ENCODE measurements at places on chromosomes 6 and 20.
A peak's percentile ranks its signal among the peaks of the same experiment; 100 is the strongest.

DNA sequence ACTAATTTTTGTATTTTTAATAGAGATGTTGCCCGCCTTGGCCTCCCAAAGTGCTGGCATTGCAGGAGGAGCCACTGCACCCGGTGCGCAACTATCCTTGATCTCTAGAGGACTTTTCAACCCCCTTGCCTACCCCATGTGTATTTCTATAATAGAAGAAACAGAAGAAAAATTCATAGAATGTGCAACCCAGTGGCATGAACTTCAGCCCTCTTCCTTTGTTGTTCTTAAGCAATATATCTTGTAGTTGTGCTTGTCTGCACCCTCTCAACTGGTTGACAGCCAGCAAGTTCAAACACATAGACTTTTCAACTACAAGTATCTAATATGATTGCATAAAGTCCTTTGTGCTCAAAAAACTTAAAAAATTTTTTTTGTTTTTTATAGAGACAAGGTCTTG, 72.3 kb upstream of the NCOA3 start:
- no peak for DNase-seq

DNA sequence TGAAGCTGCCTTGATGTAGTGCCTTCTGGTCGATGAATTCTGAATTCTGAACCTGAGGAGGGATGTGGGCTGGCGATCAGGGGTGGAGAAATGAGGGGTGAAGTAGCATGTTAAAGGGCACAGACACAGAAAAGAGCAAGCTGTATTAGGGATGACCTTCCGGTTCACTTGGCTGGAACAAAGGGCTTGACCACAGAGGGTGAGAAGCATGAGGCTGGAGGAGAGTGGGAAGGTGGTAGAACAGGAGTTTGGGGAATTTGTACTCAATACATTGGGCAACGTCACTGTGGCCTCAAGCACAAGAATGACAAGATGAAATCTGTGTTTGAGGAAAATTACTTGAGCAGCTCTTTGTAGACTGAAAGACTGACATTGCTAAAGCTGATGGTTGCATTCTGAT, 155.8 kb downstream of the SOBP start:
- DNase-seq, result no peak

DNA sequence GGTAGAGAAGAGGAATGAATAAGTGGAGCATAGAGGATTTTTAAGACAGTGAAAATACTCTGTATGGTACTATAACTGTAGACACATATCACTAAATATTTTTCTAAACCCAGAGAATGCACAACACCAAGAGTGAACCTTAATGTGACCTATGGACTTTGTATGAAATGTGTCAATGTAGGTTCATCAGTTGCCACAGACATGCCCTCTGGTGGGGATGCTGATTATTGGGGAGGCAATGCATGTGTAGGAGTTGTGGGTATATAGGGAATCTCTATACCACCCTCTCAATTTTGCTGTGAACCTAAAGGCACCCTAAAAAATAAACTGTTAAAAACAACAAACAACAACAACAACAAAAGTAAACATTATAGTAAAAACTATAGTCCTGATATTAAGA, 293.7 kb downstream of the RNF144B start:
- DNase-seq, result peak; percentile 43

- no peak for DNase-seq
Measured at GRCh38 chr20:41622584-41622983, 4.4 kb upstream of the CHD6 start.

DNA sequence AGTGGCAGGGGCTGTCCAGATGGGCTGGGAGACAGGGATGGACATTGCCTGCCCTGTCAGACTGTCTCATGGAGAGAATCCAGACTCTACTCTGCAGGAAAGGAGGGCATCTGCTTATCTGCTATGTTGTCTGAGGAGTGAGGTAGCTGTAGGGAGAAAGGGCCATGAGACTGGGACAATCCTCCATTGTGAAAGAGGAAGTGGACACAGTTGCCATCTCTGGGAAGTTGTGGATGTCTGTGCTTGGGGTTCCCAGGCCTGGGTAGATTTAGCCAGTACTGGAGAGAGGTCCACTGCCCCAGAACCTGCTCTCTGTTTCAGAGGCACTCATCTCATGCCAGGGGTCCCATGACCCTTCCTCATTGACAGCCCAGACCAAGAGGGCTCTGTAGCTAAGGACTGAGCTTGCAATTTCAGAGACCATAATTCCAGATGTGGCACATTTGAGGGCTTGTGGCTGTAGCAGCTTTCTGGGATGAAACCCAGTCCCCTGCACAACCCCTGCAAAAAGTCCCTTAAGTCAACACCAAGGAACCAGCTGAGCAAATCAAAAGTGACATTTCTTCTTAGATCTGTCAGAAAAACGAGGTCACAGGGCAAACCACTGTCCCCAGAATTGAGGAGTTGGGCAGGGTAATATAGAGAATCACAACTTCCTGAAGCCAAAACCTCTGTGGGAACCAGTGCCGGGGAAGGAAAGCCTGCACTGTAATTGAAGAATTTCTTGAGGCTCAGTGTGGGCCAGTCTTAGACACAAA, 4.1 kb upstream of the SIRPG start:
- DNase-seq, result no peak

GRCh38 chr20:57927376-57927775, 217.6 kb upstream of the PMEPA1 start:
- DNase-seq, result no peak

DNA sequence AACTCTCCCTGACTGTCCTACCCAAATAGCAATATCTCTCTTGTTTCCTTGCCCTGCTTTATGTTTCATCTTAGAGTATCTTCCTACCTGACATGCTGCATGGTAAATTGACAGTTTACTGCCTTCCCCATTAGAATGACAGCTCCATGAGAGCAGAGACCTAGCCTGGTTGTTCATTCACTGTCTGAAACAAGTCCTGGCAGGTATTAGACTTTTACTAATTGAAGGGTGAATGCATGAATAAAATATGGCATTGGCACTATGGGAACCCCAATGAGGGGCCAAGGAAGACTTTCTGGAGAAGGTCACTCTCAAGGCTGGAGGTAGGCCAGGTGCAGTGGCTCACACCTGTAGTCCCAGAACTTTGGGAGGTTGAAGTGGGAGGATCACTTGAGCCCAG, 3.8 kb upstream of the CITED2 start:
- DNase-seq, result no peak

- no peak for DNase-seq
Measured at GRCh38 chr6:46505693-46506512, 14.7 kb upstream of the RCAN2 start.

GRCh38 chr6:11975353-11975977, 36.6 kb upstream of the HIVEP1 start:
- DNase-seq, result no peak

GRCh38 chr6:11413728-11414127, 123.8 kb upstream of the TMEM170B start:
- no peak for DNase-seq

- peak; percentile 38 for DNase-seq
Measured at GRCh38 chr6:15431762-15432483, 186.1 kb downstream of the JARID2 start.

DNA sequence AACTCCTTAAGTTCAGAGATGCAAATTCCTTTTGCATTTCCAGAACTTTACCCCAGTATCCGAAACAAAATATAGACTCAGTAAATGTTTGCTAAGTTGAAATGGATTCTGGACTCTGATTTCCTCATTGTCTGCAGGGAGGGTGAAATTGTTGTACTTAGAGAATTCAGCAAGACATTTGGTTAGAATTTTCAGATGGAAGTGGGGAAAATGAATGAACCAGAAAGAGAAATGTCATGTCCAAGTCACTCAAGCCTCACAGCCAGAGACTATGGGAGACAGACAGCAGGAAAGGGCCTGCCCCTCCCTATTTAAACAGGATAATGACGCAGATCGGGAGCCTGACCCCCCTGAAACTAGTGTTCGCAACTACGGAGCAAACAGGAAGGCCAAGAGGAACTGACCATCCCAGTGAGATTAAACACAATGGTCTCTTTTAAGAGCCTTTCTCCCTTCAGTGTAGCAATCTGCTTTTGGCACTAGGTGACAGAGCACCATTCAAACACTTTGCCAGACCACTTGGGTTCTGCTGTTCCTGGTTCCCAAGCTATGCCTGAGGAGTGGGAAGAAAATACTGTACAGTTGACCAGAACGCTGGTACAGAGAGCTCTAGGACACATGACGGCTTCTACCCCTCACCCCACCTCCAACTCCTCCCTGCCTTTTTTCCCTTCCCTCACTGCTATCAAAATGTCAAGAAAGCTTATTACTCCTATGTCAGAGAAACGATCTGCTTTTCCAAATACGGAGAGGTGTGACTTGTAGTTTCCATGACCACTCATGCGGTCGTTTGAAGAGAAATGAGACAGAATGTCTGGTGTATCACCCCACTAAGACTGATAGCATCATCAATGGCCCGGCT, 13.7 kb downstream of the NEDD9 start:
- peak; percentile 100 for DNase-seq

- no peak for DNase-seq
Measured at GRCh38 chr6:168284187-168284586, 35.4 kb downstream of the DACT2 start.

- no peak for DNase-seq
Measured at GRCh38 chr20:59027741-59028320, 4.3 kb downstream of the ATP5F1E start.

DNA sequence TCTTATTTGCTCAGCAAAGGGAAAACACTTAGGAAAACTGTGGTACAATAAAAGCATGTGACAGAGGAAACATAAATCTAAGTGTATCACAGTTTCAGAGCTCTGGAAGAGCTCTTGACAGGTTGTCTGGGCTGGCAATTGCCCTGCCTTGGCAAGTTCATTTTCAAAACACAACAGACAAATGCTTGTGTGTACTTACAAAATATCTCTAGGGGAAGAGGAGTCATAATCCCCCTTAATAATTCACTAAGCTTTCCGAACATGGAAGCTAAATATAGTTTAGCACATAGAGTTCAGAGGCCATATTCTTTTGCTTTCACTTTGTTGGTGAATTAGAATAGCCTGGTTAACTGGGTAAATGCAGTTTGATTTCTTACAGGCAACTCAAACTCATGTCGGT, 211.6 kb upstream of the THEMIS start:
- DNase-seq, result peak; percentile 2

DNA sequence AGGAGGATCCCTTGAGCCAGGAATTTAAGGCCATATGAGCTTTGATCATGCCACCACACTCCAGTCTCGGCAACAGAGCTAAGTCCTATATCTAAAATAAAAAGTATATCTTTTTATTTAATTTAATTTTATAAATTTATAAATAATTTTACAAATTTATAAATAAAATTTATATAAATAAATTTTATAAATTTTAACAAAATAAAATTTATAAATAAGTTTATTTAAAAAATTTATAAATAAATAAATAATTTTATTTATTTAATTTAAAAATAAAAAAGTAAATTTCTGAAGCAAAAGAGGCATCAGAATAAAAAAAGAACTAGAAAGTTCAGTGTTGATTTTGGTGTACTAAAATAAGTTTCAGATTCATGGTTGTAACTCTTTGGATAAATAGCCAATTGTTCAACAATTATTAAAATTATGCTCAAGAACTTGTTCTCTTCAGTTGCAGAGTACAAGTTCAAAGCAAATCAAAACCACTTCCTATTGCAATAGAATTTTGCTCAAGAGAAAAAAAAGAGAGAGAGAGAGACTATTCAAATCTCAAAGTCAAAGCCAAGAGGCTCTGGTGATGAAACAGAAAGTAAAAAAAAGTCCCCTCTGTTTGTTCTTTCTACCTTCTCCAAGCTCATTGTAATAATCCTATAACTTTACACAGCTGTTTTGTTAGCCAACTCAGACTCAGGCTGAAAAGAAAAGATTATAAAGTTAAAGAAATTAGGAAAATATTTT, 547.5 kb upstream of the ADGRB3 start:
- DNase-seq, result peak; percentile 42

GRCh38 chr6:154661768-154662167, 71.4 kb upstream of the SCAF8 start:
- DNase-seq, result no peak

DNA sequence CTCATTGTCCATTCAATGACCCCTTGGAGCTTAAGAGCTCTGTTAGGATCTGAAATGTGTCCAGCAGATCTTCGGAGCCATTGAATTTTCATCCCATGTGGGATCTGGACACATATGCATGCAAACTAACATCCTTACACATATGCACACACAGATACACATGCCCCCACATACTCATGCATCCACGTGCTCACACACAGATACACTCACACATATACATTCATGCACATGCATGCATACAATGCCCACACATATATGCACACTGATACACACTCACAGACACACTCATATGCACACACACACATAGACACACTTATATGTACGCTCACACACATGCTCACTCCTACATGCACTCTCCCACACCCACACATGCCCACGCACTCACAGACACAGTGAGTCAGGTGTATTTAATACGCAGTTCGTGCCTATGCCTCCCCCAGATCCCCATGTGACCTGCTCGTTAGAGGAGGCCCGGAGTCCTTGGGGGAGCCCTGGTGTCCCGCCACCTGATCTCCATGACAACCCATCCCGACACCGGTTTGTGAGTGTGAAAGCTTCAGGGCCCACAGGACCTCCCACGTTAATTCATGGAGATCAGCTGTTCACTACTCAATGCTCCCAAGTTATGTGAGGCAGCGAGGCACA, 121.9 kb upstream of the SULF2 start:
- no peak for DNase-seq

- no peak for DNase-seq
Measured at GRCh38 chr20:49405696-49406095, 76.8 kb downstream of the KCNB1 start.

DNA sequence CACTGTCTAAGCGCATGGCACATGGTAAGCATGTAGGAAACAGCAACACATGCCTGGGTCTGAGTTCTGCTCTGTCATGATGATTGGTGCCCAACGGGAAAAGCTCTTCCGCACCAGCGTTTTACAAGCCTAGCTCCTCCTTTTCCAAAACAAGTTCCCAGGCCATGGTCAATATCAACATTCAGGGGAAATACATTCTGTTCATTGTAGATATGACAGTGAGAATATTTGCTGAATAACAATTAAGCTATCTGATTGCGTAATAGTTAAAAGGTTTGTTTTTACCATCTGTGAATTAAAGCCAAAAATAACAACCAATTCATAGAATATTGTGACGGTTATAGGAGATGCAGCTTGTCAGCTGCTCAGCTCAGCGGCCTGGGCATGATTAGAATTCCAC, 404.3 kb upstream of the SLC35B3 start:
- no peak for DNase-seq

- DNase-seq, result no peak
Measured at GRCh38 chr20:3993109-3993508, 22.2 kb downstream of the RNF24 start.

- peak; percentile 34 for DNase-seq
Measured at GRCh38 chr6:118705544-118706491, 54.4 kb upstream of the CEP85L start.

- no peak for DNase-seq
Measured at GRCh38 chr6:7642791-7643190, 52.8 kb downstream of the SNRNP48 start.

DNA sequence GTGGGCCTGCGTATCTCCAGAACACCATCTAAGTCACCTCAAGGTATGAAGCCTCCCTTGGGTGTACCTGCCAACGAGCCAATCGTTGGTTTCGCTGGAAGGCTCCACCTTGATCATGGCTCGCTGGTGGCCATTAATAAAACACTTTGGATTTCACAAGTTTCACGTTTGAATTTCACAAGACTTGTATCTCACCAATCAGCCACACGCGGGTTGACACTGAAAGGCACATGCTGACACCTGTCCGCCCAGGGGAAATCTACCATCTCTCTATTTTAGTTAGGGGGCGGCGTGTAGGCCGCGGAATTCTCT, 586 bp upstream of the HMGA1 start:
- DNase-seq, result no peak

GRCh38 chr6:28203201-28203600, 21.9 kb upstream of the ZSCAN9 start:
- no peak for DNase-seq

All from SK-MEL-5 (cell line).